ENCODE measurements at places on chromosomes 6 and 20.

- no peak for DNase-seq
These were observed 189.2 kb downstream of the UTRN start for GRCh38 chr6:144474290-144474689.

GRCh38 chr20:43379239-43379917, 78.3 kb upstream of the SRSF6 start:
- DNase-seq, result no peak

GRCh38 chr6:2790588-2791449, 25.6 kb downstream of the WRNIP1 start:
- peak; percentile 81 for DNase-seq

DNA sequence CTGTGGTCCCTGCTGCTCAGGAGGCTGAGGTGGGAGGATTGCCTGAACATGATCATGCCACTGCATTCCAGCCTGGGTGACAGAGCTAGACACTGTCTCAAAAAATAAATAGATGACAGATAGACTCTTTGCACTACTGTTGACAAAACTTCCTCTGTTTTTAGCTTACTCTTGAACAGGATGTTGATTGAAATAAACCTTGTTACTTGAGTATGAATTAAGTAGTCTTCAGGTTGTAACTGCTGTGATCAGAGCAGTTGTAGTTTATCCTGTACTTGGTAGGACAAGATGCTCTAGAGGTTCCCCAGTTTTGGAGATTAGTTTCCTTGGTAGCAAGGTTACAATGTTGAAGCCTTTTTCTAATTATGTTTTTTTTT, 1.5 kb downstream of the GTF3C6 start:
- no peak for DNase-seq
